ENCODE measurements at places on chromosomes 4 and X. TPM values are rescaled to one million over a fixed set of nuclear protein-coding genes. Genes with fewer than 3 reads are reported as not detected.

DNA sequence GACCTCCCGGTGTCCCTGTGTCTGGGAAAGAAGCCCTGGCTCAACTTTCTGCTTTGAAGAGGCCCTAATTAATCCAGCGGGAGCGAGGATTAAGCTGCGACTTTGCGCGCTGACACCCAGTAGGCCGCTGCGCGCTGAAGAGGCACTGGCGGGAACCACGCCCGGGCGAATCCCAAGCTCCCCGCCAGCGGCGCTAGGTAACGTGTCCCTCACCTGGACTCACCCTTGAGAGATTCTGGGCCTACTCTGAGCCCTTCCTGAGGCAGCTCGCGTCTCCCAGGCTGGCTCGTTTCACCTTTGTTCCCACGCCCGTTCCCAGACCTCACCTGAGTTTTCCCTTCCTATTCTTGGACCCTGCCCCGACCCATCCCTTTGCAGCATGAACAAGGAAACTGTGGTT is 616 bp upstream of the KLHL34 start:
- DNase-seq: no peak

DNA sequence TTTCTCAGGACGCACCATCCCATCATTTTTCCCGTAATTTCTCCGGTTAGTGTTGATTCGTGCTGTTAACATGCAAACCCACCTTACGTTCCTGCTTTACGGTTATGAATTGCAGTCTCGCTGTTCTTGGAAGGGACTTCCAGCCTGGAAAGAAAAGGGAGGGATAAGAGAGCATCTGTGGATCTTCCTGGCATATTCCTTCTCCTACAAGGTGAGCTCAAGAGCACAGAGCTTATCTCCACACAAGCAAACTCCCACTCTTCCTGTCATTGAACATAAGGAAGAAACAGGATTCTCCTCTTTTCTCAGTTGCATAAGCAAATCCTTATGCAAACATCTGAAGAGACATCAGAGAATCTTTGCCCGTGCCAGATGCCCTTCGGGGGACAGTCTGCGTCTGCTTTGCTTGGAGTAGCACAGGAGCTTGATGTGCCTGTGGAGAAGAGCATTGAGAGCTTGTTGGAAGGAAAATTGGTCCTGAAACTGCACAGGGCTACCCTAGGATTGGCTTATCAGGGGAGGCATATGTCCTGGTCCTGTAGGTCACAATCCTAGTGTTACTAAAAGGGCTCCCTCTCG is 127.0 kb downstream of the ASMT start:
- no peak for DNase-seq

DNA sequence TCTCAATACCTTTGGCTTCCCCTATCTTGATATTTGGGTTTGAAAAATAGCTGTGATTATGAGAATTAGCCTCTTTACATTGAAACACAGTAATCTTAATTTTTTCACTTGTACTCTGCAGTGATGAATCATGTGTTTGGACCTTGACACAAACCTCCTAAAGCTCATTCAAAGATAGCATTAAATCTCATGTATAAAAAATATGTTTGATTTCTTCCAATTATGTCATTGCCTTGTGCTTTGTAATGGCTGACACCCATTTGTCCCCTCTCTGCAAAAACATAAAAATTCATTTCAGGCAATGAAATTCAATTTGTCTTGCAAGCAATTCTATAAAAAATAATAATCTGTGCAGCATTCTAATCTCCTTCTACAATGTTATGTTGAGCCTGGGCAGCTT is 422.4 kb upstream of the BOD1L1 start:
- DNase-seq: no peak

GRCh38 chr4:94168321-94168720 is 39.3 kb upstream of the SMARCAD1 start:
- no peak for DNase-seq

DNA sequence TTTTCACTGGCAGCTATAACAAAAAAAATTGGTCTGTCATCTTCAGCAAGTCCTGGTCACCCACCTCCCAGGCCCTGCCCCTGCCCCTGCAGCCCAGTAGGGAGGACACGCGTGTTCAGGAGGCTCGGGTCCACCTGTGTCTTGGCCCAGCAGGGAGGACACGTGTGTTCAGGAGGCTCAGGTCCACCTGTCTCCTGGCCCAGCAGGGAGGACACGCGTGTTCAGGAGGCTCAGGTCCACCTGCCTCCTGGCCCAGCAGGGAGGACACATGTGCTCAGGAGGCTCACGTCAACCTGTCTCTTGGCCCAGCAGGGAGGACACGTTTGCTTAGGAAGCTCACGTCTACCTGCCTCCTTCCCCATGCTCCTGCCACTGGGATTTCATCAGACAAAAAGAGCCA is 44.9 kb downstream of the HTT-AS start:
- no peak for DNase-seq

DNA sequence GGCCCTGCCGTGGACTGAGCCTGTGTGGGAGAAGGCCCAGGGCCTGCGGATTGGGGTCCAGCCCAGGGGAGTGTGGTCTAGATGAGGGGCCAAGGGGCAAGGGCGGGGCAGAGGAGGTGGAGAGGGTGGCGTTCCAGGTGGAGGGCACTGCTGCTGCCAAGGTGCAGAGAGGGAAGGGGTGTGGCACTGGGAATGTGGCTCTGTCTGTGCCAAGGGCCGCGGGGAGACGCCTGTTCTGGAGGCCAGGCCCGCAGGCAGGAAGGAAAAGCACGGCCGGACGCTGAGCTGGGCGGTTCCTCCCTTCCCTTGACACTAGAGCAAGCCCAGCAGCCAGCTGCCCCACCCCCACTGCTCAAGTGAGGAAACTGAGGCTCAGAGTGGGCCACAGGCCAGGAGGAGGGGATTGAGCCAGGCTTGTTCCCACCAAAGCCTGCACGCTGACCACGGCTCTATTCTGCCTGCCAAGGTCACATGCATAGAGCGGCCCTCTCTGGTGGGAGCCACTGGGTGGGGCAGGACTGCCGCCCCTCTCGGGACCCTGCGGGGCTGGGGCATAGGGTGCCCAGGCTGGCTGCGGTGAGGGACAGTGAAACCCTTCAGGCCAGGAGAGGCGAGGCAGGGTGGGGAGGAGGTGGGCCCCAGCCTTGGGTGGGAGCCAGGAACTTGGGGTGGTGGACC is 13.0 kb downstream of the SH3BP2 start:
- DNase-seq: no peak

DNA sequence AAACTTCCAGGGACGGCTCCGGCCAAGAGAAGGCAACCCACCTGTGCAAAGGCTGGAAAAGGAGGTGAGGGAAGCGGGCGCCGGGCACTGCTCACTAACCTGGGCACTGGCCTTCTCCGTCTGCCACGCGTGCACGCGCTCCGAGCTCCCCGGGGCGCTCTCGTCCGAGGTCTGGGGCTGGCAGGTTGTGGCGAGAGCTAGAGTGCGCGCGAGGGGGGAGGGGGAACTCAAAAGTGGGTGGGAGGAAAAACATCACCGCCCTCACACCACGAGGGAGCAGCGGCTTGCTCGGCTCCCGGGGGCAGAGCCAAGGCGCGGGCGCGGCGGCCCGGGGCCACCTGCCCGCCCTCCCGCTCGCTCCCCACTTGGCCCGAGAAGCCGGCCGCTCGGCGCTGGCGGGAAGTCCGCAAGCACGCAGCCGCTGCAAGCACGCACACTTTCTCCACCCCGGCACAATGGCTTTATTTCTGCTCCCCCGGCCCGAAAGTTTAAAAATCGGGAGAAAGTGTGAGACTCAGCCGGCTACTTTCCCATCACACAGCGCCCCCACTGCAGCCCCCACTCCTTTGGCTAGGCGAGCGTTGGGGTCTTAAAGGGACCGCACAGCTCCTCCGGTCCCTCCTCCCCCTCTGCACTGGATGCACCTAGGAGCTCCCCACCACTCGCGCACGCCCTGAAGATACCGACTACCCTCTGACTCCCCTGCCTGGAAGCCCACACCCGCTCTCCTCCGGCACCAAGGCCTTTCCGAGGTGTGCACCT is at the start of gene CHRDL1:
Gene CHRDL1 (minus strand): TSS at position 173 of the 762 bp plus-strand sequence. CDS start 3,636 bp downstream, outside the sequence.
- DNase-seq: peak; percentile 12

HHIP gene
- 1.4 TPM for polyA plus RNA-seq

VSIG1 gene
- 0.59 TPM for polyA plus RNA-seq

STBD1 gene
- 1.0 TPM for polyA plus RNA-seq

FLNA gene
- polyA plus RNA-seq: 545 TPM

MGARP gene
- polyA plus RNA-seq: 0.33 TPM

Data from renal cortex interstitium (tissue), 15 donors.